ENCODE measurements at places on chromosomes 13 and 19.

GRCh38 chr19:31424861-31425620 is 75.8 kb upstream of the TSHZ3 start:
- no peak for DNase-seq

GRCh38 chr19:2171349-2172145 is 7.8 kb downstream of the DOT1L start:
- DNase-seq = peak; percentile 65

DNA sequence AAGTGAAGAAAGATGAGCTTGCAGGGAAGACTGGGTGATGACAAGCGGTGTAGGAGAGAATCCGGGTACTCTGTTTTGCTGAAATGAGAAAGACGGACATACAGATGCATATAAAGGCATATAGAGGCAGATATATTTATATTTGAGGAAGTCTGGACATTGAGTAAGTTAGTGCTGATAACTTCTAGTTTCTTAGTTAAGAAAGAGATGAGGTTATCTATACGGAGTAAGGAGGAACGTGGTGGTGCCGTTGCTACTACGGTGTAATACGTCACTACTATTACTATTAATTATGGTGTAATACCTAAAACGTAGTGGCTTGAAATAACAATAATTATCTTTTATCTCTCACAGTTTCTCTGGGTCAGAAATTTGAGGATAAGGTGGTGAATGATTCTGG is 9.8 kb upstream of the CPB2 start:
- no peak for DNase-seq

- no peak for DNase-seq
Observed at GRCh38 chr19:8457827-8458226, 13.1 kb downstream of the HNRNPM start.

DNA sequence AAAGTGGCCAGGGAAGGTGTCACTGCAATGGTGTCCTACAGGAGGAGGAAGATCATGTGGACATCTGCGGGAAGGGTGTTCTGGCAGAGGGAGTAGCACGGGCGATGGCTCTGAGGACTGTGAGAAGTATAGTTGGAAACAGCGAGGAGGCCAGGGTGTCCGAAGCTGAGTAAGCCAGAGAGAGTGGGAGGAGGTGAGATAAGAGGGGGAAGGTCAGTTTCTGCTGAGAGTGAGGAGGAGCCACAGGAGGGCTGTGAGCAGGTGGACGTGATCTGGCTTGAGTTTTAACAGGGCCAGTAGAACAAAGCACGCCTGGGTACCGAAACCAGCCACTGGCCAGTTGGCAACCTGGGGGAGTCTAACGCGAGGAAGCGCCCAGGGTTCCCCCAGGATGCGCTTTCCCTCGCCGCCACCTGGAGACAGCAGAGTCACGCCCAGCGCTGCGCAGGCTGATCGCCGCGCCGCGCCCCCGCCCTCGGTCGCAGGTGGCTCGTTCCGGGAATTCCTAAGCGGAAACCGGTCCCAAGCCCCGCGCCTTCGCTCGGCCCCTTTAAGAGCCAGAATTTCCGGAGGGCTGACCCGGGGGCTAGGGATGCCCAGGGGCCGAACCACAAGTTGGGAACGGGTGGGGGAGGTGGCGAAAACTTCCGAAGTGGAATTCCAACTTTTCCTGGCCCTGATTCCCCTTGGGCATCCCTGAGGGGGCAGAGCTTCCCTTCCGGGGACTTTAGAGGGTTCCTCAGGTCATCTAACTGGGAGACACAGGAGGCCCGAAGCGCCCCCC is 1.1 kb upstream of the LSR start:
- DNase-seq = peak; percentile 66

DNA sequence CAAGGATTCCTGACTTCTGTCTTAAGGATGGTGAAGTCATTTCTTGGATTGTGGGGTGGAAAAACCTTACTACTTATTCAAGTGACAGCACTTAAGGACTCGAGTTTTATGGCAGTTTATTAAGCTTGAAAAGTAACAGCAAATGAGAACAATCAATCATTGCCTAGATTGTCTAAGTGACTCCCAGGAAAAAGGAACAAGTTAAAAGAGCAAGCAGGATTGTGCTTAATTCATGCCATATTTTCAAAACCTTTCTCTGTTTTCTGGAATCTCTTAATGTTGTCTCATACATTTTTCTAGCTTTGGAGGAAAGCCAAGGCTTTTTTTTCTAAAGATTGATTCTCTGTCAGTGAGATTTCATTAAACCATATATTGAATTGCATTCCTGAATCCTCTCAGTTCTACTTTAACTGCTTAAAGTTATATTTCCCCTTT is 236.2 kb upstream of the HTR2A start:
- DNase-seq = no peak

- DNase-seq = no peak
Observed at GRCh38 chr13:23769401-23769800, 119.8 kb downstream of the MIPEP start.

DNA sequence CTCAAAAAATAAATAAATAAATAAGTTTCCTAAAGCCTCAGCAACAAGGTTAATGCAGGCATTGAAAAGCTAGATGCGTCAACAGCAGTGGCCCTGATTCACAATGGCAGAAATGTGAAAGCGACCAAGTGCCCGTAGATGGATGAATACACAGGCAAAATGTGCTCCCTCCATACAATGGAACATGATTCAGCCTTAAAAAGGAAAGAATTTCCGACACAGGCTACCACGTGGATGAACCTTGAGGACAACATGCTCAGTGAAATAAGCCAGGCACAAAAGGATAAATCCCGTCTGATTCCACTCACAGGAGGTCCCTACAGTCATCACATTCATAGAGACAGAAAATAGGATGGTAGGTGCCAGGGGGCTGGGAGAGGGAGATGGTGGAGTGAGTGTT is 31.7 kb downstream of the INSR start:
- no peak for DNase-seq

DNA sequence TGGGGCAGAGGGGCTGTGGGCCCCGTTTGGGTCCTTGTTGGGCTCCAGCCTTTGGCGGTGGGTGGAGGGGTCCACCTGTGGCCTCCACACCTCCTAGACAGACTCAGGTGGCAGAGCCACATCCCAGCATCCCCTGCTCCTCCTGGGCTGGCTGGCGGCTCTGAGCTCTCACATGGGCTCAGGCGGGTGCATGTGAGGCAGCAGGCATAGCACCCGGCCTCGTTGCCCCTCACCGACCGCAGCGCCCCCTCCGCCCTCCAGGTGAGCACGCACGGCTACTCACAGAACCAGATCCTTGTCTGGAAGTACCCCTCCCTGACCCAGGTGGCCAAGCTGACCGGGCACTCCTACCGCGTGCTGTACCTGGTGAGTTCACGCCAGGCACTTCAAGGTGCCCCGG is 5.9 kb upstream of the TEKTIP1 start:
- DNase-seq = no peak

GRCh38 chr13:79936368-79937136 is 404.4 kb downstream of the SPRY2 start:
- no peak for DNase-seq

GRCh38 chr13:28489524-28489931 is 5.4 kb downstream of the FLT1 start:
- DNase-seq = no peak

DNA sequence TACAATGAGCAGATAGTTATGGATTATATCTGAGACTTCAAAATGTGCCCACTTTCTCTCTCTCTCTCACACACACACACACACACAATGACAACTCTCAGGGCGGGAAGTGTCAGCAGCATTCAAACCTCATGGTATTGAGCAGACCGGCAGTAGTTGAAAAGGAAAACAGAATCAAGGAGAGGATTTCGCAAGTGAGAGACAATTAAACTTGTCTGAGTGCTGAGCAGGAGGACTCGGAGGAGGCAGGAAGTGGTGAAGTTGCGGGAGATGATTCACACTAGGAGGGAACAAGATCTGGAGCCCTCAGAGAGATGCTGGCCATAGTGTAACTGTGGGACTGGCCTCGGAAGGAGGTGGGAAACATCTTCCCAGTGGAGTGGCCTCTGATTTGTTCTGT is 353.1 kb downstream of the EFNB2 start:
- no peak for DNase-seq

GRCh38 chr13:62129000-62129551 is 713.4 kb upstream of the PCDH20 start:
- DNase-seq = no peak

DNA sequence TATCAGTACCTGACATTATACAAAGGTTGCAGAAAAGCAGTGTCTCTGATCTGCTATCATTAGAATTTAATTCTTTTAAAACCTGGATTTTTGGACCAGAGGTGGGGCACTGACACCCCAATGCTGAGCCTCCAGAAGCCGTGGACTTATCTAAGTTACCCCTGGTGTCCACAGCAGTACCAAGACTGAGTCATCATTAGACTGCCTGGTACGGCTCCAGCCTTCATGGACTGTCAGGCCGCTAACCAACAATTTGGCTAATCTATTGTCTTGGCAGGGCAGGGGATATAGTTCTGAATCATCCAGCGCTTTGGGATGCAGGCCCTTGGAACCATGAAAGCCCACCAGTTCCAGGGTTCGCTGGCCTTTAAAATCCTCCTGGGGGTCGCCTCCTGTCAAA is 78.3 kb downstream of the TSHZ3 start:
- no peak for DNase-seq

All from GM12864 (cell line).